Fibroblast of skin of scalp (primary cell): ENCODE measurements at places on chromosomes 6 and 20.
A peak's percentile ranks its signal among the peaks of the same experiment; 100 is the strongest.

DNA sequence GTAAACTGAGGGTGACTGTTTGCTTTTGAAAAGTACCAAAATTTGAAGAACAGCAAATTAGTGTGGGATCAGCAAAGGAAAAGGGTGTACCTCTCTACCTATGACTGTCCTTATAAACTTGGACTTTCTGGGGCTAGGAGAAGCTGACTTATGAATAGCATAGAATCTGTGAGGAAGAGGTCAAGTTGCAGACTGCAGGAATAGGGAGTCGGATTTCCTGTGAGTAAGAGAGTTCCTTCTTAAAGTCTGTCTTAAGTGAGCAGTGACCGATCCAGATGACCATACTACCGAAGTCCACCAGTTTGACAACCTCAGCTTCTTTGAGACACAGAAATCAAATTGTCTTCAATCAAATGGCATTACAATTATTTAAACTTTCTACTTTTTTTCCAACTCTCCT is 708.7 kb downstream of the UTRN start:
- DNase-seq, result no peak

GRCh38 chr6:146664871-146665360 is 66.1 kb downstream of the ADGB start:
- peak; percentile 6 for DNase-seq

- DNase-seq, result no peak
These were observed 49.4 kb upstream of the DACT2 start for GRCh38 chr6:168368936-168369335.

- DNase-seq, result peak; percentile 95
These were observed 104.5 kb downstream of the IBTK start for GRCh38 chr6:82143041-82143481.

GRCh38 chr6:135637701-135638100 is 140.2 kb upstream of the AHI1 start:
- no peak for DNase-seq

GRCh38 chr6:28336284-28337120 is 554 bp upstream of the ZSCAN31 start:
- peak; percentile 39 for DNase-seq

DNA sequence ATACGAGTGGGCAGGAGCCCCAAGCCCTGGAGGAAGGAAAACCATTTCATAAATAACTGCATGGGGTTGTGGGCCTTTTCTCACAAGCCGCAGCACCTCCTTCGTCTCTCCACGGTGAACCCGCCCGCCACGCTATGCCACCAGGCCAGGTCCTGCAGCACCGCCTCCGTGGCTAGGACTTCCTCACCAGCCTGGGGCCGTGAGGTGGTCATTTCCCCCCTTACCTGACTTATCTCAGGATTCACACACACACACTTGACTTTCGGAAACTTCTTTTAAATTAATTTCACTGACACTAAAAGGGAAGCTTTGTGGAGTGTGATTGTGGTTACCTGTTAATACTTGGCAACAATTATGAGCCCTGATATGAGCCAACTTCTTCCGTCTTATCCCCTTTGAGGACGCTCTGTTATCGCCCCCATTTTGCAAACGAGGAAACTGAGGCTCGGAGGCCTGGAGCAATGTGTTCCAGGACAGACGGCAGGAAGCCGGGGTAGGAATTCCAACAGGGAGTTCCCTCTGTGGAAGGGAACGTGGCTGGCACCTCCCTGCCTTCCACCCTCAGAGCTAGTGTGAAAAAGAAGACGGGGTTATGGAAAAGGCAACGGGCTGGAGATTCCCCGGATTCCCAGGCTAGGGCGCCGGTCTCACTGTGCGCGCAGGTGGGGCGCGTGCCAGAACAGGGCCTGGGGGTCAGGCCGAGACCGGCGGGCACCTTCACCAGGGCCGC is 817 bp upstream of the SLCO4A1 start:
- no peak for DNase-seq

DNA sequence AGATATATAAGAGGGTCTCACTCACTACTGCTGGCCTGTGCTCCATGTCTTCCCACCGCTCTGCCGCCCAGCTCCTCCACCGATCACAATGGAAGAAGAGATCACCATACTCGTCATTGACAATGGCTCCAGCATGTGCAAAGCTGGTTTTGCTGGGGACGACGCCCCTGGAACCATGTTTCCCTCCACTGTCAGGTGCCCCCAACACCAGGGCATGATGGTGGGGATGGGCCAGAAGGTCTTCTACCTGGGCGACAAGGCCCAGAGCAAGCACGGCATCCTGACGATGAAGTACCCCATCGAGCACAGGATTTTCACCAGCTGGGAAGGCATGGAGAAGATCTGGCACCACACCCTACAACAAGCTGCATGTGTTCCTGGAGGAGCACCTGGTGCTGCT is 24.3 kb downstream of the TMEM74B start:
- no peak for DNase-seq

- DNase-seq, result peak; percentile 94
These were observed 70.0 kb downstream of the FAM50B start for GRCh38 chr6:3919130-3919628.

DNA sequence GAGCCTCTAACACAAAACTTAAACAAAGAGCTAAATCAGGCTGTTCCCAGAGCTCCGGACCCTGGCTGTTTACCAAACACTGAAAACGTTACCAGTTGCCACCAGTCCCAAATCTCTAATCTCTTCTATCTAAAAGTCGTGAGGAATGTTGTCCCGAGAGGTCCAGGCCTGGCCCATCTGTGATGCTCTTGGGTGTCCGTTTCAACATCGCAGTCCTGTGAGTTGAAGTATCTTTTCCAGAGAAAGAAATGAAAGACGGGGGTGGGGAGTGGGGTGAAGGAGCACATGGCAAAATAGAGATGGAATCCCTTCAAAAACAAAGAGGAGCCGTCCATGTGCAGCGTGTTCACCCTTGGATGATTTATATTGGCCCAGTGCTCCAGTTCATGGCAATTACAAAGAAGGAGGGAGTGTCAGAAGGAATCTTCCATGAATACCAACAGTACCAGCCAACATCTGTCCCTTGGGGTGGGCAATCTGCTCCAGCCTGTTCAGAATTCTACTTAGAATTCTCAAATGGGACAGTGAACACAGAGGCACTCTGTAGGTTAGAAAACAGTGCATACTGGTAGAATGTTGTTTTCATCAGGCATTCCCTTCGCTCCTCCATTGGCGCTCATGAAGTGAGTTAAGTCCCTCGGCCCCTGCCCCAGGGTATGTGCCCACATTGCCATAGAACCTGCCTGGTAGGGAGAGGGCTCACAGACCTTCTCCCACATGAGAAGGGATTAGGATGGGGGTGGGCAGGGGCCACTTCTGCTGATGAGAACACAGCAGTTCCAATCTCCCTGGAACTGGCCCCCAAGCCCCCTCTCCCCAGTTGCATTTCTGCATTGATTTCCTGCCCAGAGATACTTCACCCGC is 112.1 kb downstream of the LY86 start:
- no peak for DNase-seq

- no peak for DNase-seq
These were observed 6.7 kb downstream of the ACOT13 start for GRCh38 chr6:24673625-24674024.

GRCh38 chr6:35085359-35086281 is 55.5 kb downstream of the TCP11 start:
- DNase-seq, result no peak

DNA sequence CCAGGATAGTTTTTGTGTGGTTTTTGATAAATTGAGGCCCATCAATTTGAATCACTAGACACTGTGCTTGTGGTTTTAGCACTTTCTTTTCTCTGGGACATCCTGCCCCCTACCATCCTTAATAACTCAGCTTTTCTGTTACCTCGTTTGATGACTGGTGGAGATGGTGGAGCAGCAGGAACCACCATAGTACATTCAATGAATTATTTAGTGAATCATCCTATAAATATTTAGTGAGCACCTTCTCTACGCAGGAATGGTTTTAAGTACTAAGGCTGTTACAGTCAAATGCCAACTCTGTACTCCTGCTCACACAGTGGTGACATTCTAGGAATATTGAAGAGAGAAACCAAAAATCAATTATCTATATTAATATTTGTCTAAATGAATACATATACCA is 585.2 kb downstream of the HAO1 start:
- DNase-seq, result no peak

DNA sequence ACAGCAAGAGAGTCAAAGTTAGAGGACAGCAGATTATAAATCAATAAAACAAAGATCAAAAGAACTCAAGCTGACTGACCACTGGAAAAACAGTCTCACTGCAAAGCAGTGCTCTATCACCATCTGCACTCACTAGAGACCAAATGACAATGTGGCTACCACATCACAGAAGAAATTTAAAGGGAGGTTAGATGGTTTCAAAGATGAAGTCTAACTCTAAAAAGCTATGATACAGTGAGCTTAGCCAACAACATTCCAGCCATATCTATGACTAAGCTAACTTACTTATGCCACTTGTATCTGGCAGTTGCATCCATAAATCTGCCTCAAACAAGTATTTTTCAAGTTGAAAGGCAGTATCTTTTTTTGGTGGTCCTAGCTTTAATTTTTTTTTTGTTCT is 68.6 kb downstream of the ARHGAP18 start:
- DNase-seq, result peak; percentile 65

GRCh38 chr20:18287915-18288748 is at the start of gene ZNF133:
Gene ZNF133, plus strand, starts transcription at chr20:18288527. Its CDS starts 17,160 bp downstream, at chr20:18305687.
- peak; percentile 94 for DNase-seq

- DNase-seq, result peak; percentile 54
These were observed 75.4 kb upstream of the ECI2 start for GRCh38 chr6:4210629-4211419.

GRCh38 chr20:52131048-52131643 is 60.4 kb downstream of the ZFP64 start:
- DNase-seq, result no peak

- peak; percentile 33 for DNase-seq
These were observed 38.7 kb downstream of the CDKAL1 start for GRCh38 chr6:20572940-20573339.

DNA sequence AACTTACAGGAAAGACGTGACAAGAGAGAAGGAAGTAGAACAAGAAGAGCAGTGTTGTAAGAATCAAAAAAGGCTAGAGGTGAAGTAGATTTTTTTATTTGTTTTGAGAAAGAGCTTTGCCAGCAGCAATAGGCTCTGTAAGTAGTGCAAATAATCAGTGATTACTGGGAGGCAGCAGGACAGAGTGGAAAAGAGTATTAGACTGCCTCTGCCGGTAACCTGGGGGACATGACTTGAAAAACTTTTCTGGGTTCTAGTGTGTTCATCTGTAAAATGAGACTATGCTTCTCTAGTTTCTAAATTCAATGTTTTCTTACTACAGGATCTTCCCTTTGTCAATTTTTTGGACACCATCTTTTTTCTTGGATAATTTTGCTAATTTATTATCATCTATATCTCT is 5.8 kb upstream of the IRAK1BP1 start:
- no peak for DNase-seq

DNA sequence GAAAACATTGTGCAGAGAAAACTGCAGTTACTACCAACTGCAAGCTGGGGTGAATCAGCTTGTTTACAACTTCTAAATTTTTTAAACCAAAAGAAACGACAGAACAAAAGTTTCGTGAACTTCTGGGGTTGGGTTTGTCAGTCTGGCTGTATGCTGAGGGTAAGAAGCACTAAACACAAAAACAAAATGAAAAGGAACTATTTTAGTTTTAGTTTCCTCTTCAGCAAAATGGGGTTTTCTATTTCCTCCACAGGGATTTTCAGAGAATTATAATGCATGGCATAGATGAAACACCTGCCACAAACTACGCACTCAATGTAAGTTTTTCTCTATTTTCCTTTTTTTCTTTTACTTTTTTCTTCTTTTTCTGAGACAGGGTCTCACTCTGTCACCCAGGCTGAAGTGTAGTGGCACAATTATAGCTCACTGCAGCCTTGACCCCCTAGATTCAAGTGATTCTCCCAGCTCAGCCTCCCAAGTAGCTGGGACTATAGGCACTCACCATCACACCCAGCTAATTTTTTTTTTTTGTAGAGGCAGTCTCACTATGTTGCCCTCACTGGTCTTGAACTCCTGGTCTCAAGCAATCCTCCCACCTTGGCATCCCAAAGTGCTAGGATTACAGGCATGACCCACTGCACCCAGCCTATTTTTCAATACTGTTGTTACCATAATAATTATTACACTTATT is 40.6 kb downstream of the CGA start:
- DNase-seq, result no peak
